ENCODE measurements at places on chromosomes 3 and 15.

DNA sequence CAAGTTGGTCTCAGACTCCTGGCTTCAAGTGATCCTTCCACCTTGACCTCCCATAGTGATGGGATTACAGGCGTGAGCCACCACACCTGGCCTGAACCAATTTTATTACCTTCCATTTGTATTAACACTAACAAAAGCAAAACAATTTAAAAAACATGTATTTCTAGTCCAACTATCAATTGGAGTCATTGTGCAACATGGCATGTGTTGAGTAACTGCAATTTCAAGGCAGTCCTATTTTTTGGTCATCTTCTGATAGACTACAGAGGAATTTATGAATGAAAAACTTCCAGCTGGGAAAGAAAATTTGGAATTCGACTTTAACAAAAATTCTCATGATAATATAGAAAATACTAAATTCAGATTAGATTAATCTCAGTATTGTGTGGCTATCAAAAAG, 16.8 kb downstream of the SPTSSB start:
- DNase-seq, result no peak

GRCh38 chr15:63389902-63390670, 8.4 kb upstream of the CA12 start:
- no peak for DNase-seq

DNA sequence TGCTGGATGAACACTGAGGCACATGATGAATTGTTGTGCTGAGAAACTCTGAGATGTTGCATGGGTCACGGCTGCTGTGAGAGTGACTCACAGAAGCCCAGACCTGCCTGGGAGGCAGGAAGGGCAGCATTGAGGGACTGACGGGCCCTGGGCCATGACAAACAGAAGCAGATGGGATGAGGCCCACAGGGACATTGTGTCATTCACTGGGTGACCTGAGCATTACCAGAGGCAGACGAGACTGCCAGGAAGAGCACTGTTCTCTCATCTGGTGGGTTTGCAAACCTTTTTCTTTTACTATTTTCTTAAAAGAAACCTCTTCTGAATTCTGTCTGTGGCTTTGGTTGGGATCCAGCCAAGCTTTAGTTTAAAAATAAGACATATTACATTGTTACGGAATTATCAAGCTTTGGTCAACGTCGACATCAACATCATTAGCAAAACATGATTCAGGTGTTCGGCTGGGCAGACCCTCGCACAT, 67.8 kb downstream of the BDH1 start:
- peak; percentile 46 for DNase-seq

DNA sequence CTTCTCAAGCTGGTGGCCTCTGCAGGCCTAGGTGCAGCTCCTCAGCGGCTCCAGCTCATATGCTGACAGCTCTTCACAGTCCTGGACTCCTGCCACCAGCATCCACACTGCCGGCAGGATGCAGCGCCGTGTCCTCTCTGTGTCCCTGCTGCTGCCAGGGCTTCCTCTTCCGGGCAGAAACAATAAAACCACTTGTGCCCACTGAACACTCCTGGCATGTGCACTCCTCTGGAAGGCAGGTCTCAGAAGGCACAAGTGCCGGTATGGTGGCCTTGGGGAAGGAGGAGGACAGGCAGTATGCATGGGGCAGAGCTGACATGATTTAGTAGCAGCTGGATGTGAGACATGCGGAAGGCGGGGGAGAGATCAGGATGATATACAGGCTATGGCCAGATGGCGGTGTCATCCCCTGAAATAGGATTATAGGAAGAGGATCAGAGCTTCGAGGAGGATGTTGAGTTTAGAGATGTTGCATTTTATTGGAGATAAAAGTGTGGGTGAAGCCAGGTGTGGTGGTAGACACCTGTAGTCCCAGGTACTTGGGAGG, 7.5 kb upstream of the MAN2A2 start:
- DNase-seq, result peak; percentile 89

- DNase-seq, result no peak
These were observed 442.9 kb downstream of the ERC2 start for GRCh38 chr3:56025326-56025725.

DNA sequence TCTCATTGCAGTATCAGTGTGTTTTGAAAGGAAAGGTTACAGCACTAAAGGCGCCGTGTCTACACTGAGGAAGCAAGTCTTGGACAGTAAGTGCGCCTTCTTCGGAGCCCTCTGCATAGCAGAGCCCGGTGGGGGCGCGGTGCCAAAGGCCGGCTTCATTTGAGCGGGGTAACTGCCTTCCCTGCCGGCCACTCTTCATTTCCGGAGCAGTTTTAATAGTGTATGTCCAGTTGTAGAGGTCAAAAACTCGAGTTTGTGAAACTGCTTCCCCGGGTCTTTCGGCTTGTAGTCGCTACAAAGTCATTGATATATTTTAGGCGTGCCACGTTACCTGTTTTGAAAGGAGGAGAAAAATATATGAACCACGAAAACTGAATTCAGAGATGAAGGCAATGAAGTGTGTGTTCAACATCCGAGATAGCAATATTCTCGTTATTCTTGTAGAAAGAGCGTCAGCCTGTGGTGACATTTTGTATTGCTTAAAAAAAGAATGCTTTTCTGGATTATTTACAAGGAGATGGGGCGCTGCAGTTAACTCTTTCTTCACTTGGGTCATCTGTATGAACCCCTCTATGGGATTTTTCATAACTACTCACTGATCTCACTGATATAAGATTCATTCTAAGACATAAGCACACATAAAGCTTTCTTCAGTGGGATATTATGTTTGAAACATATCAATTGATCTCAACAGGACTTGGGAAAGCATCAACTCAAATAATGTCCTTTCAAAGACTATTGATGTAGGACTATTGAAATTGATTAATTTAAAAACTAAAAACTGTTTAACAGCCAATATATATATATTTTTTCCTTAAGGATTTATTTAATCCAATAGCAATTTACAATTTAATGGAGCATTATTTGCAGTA, 3.0 kb downstream of the ALCAM start:
- DNase-seq, result peak; percentile 94

- DNase-seq, result no peak
These were observed 488.7 kb upstream of the AGTR1 start for GRCh38 chr3:148208975-148209374.

DNA sequence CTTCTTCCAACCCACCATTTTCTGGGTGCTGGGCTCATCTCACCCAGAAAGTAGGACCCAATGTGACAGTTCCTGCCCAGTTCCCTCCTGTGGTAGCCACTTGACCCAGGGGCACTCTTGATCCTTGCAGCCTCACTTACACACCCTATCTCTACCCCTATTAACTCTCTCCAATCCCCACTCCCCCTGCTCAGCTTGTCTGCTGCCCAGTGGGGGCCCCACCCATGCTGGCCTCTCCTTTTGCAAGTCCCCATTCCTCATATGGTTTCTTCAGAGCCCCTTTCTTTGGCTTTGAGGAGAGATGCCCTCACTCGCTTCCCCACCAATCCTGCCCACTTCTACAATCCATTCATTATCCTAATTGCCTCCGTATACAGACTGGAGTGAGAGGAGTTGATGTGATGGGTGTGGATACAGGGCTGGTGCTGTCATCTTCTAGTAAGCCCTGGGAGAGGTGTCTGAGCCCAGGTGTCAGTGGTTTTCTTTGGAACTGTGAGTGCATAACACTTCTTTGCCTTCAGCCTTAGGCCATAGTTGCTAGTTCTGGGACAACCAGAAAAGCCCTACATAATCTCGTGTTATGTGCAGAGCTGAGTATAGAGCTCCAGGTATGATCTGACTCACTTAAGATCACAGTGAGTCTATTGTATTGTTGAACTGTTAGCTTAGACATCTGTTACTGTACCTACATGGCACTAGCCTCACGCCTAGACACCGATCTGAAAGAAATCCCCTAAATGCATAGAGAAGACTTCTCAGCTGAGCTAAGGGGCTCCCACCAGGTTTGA, 4.8 kb upstream of the CCR5 start:
- DNase-seq, result no peak

- no peak for DNase-seq
These were observed 109.5 kb downstream of the DPH6 start for GRCh38 chr15:35436422-35436821.

GRCh38 chr3:171320750-171321558, 139.3 kb downstream of the TNIK start:
- DNase-seq, result peak; percentile 78

DNA sequence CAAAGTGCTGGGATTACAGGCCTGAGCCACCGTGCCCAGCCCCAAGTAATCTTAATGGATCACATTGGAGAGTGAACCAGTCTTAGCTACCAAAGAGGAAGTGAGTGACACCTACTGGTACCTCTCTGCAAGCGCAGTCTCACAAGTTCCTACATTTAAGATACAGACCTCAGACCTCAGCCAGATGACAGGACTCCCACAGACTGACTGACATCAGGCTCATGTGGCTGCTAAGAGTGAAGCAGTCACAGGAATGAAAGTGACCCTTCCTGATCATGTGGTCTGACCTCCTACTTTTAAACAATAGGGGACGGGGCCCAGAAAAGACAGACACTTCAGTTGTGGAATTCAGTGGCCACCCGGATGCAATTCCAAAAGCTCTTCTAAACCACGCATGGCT, 36.3 kb upstream of the GNB5 start:
- DNase-seq, result peak; percentile 85

GRCh38 chr3:173128633-173129032, 12.4 kb downstream of the SPATA16 start:
- no peak for DNase-seq

DNA sequence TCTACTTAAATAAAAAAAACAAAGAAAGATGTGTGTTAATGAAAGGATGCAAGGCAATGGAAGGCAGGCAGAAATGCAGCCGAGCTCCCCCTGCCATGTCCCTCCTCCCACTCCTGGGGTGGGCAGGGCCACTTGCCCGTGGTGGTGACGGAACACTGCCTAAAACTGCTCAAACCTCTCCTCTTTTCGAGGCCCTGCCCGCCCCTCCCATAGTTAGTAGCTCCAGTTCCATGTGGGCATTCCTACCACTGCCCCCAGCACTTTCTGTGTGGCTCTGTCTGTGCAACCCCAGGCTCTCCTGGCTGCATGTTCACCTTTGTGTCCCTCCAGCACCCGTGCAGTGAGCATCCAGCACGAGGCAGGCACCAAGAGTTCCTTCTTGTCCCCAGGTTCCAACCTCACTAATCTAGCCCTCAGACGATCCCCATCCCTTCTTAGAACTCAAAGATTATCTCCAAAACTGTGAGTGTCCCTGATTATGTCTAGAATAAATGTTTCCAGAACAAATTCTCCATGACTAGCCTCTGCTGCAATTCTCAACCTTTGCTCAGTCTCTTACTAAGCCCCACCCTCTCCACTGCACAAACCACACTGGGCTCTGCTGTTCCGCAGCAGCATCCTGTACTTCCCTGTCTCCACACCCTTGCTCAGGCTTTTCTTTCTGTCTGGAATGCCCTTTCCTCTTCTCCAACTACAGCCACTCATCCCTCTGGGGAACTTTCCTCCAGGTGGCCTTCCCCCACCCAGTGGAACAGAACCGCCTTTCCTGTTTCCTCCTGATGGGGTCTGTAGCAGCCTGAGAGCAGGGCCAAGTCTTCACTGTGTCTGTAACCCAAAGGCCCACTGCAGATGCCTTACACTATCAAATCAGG, 32.6 kb upstream of the SPTBN5 start:
- no peak for DNase-seq

GRCh38 chr3:128279601-128279880, 126.3 kb downstream of the EEFSEC start:
- DNase-seq, result no peak

DNA sequence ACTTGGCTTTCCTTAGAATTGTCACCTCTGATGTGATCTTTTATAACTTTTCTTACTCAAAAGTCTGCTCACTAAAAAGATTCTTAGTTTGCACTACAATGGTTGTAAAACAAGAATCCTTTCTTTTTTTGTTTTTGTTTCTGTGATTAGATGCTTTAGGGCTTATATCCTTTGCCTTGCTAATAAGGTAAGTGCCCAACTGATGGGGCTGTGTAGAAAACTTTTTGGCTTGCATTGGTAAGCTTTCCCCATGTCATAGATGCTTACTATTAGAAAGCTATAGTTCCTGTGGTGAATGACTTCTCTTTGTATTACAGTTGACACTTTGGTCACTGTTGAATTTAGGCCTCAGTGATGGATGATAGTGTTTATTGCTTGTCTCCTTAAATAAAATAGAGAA, 5.1 kb downstream of the ABHD5 start:
- DNase-seq, result no peak

GRCh38 chr15:59289574-59289973, 82.9 kb downstream of the LDHAL6B start:
- no peak for DNase-seq

- no peak for DNase-seq
These were observed 407.5 kb upstream of the NECTIN3 start for GRCh38 chr3:110664148-110664547.

- peak; percentile 11 for DNase-seq
These were observed 310.2 kb downstream of the TBC1D5 start for GRCh38 chr3:17432236-17432635.

- DNase-seq, result no peak
These were observed 25.8 kb upstream of the ANXA2 start for GRCh38 chr15:60423537-60423936.

DNA sequence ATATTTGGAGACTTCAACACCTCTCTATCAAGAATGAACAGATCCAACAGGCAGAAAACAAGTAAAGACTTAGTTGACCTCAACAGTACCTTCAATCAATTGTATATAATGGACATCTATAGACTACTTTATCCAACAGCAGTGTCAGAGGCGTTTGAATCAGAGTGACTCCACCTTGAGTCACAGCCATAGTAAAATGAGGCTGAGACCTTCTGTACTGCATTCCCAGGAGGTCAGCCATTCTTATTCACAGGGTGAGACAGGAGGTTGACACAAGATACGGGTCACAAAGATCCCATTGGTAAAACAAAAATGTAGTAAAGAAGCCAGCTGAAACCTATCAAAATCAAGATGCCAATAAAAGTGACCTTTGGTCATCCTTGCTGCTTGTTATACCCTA, 299.8 kb downstream of the CNTN3 start:
- no peak for DNase-seq

DNA sequence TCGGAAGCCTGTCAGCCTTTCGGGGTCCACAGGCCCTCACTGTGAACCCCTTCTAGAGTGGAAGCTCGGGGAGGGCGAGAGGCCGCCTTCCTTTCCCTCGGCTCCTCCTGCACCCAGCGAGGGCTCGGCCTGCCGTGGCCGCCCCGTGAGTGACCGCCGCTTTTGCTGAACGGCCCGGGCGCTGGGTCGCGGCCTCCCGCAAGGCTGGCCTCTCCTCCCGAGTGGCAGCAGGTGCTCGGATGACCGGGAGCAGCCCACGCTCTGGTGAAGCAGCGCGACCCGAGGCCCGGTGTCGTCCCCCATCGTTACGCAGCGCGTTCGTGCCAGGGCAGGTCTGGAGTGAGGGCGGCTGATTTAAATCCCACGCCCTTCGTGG, 53.8 kb downstream of the LRRK1 start:
- no peak for DNase-seq

DNA sequence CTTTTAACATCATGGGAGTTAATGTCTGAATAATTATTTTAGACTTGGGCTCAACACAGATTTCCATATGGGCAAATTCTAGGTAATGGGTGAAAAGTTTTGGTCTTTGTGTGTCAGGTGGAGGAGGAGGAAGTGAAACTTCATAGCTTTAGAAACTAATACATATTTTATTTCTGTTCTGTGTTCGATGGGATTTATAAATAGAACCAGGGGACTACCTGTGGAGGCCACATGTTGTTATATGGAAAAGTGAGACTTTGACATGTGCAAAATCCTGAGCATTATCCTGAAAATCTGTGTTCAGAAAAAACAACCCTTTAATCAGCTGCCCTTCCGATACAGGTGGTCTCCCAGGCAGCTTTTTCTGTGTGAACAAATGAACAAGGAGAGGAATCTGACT, 209.5 kb downstream of the SOX2 start:
- no peak for DNase-seq

GRCh38 chr3:63295356-63295755, 17.2 kb downstream of the SYNPR start:
- DNase-seq, result no peak
